Activated naive CD8-positive, alpha-beta T cell treated with anti-CD3 and anti-CD28 coated beads, Interleukin-2, amount 10 ng/mL, durations not matched to agents 7 days and 5 days (primary cell): ENCODE measurements at places on chromosomes 2 and 18. TPM values are rescaled to one million over a fixed set of nuclear protein-coding genes. Genes with fewer than 3 reads are reported as not detected.

GRCh38 chr2:157046396-157046795, 211.1 kb upstream of the GALNT5 start:
- no peak for DNase-seq
- H3K4me3 ChIP-seq, result no peak overlapping the region
- H3K27me3 ChIP-seq, result no peaks in the 10 kb centered on the region
- no peaks in the 10 kb centered on the region for H3K4me1 ChIP-seq
- H3K27ac ChIP-seq, result no peak overlapping the region
- H3K36me3 ChIP-seq, result no peaks in the 10 kb centered on the region

DNA sequence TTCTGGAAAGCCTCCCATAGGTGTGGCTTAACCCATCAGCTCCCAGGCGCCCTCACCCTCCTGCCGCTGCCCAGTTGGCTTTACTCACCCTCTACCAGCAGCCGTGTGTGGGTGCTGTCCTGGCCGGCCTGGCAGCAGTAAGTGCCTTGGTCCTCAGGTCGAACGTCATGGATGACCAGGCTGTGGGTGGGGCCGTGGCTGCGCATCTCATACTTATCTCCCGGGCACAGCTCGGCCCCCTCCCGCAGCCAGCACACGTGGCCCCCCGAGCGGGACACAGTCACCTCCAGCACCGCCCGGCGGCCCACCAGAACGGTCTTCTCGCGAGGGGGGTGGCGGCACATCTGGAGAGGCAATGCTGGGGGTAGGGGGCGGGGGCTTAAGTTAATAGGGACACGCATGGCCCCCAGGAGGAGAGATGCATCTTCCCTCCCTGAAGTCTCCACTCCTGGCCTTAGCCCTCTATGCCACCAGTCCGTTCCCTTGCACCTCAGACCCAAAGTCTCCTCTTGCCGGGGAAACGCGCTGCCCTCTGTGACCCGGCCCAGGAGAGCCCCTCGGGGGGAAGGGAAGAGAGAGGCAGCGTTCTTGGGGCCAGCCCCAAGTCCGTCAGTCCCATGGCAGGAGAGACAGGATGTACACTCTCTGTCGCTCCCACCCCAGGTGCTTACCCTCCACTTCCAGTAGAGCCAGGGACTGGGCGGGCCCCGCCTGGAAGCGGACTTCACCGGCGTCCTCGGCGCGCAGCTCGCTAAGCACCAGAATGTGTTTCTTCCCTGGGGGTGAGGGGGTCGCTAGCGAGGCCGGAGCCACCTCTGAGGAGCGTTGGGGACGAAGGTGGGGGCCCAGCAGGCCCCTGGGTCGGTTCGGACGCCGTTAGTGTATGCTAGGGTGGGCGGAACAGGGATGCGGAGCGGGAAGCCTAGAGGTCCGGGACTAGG, 7.9 kb downstream of the TMEM198 start:
- H3K36me3 ChIP-seq, result no peaks in the 10 kb centered on the region
- H3K4me1 ChIP-seq, result peaks cover 3% of the 10 kb centered on the region
- H3K27me3 ChIP-seq, result peaks cover 34% of the 10 kb centered on the region
- DNase-seq, result no peak
- H3K4me3 ChIP-seq, result peak overlapping the region; percentile 76
- H3K27ac ChIP-seq, result peak overlapping the region; percentile 22

DNA sequence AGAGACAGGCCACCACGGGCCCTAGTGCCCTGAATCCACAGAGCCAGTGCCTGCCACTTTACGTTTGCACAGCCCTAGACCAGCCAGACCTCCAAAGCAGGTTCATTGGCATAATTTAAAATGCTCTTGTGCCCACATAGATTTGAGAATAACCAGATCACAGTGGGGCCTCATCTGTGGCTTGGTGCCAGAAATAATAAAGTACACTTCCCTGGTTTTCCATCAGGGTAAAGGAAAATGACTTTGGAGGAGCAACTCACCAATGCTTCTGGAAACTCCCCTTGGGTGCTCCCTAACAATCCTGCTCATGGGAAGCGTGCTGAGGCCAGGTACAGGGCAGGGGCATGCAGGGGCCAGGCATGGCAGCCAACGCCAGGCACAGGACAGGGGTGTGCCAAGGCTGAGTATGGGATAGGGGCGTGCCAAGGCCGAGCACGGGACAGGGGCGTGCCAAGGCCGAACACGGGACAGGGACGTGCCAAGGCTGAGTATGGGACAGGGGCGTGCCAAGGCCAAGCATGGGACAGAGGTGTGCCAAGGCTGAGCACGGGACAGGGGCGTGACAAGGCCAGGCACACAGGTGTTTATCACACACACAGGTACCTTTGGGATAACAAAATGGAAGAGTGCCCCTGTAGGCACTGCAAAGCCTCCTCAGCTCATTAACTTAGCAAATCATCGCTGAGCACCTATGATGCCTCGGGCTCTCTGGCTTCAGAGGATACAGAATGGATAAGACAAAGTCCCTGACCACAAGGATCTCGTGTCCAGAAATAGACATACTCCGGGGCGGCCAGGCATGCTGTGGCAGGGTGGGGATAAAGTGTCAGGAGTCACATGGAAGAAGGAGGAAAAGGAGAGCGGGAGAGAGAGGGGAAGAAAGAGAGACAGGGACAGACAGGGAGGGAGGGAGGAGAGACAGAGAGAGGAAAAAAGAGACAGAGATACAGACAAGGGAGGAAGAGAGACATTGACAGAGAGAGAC, 334.7 kb downstream of the EIPR1 start:
- H3K27ac ChIP-seq, result no peak overlapping the region
- H3K4me3 ChIP-seq, result no peak overlapping the region
- no peaks in the 10 kb centered on the region for H3K27me3 ChIP-seq
- H3K36me3 ChIP-seq, result no peaks in the 10 kb centered on the region
- H3K4me1 ChIP-seq, result no peaks in the 10 kb centered on the region

GRCh38 chr2:46067501-46068305, 229.5 kb upstream of the EPAS1 start:
- peak overlapping the region; percentile 15 for H3K27ac ChIP-seq

- peaks cover 8% of the 10 kb centered on the region for H3K27me3 ChIP-seq
- no peaks in the 10 kb centered on the region for H3K4me1 ChIP-seq
- no peak for DNase-seq
- H3K36me3 ChIP-seq, result no peaks in the 10 kb centered on the region
- H3K4me3 ChIP-seq, result no peak overlapping the region
- H3K27ac ChIP-seq, result no peak overlapping the region
These were observed 196.4 kb upstream of the TWIST2 start for GRCh38 chr2:238651306-238652052.

DNA sequence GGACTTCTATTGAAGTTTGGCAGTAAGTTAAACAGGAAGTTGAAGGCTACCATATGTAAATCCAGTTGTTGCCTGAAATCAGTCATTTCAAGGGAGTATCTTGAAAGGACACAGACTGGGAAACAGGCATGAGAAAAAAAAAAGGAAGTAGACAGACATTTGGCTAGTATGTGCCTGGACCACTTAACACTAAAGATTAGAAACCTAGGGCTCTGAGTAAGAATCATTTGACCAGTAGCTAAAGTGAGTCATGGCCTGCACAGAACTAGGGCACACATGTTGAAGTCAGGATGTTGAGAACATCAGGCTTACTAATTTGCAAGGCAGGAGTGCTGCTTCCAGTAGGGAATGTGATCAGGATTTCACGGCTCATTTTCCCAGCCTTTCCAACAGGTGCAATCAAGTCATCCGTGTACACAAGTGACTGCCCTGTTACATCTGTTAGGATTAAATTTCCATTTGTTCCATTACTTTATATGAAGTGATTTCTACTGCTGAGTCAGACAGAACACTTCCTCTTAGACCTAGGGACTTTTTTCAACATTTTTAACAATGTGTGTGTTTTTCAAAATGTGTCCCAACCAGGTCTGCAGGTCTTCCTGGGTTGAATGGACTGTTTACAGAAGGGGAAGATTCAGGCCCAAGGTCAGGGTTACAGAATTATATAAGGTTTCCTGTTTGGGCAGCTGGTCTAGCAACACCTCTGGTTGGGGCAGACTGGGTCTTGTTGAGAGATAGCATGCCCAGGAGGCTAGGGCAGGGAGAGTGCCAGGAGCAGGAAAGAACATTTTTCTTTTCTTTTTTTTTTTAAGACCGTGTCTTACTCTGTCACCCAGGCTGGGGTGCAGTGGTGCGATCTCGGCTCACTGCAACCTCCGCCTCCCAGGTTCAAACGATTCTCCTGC, 145.6 kb downstream of the TGIF1 start:
- no peak for DNase-seq
- peak overlapping the region; percentile 97 for H3K27ac ChIP-seq
- H3K4me1 ChIP-seq, result peaks cover 34% of the 10 kb centered on the region
- peak overlapping the region; percentile 94 for H3K4me3 ChIP-seq
- peaks cover 15% of the 10 kb centered on the region for H3K36me3 ChIP-seq

DNA sequence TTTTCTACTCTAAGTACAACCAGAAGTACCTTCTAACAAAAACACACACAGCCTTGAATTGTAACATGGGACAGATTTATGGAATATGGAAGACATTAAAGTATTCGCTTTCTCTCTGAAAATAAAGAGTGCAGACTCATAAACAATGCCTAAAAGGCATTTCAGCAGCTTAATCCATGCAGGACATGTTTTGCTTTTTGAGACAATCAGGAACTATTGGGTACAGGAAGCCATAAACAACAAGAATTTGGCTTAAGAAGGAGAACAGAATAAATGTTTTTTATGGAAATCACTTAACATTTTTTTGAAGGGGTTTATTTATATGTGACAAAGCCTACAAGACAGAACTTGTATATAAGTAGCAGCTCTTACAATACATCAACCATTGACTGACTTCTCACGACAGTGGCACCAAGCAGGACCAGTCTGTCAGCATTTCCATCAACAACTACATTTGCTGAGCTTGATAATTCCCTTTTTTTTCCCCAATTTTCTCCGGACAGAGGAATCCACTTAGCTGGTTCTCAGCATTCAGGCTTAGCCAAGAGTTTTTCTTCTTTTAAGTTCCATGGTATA, 140.1 kb downstream of the EXOC6B start:
- no peak overlapping the region for H3K27ac ChIP-seq
- H3K27me3 ChIP-seq, result no peaks in the 10 kb centered on the region
- DNase-seq, result no peak

GRCh38 chr2:10175441-10175840, 52.9 kb downstream of the RRM2 start:
- no peak overlapping the region for H3K27ac ChIP-seq
- no peaks in the 10 kb centered on the region for H3K4me1 ChIP-seq
- peaks cover 21% of the 10 kb centered on the region for H3K36me3 ChIP-seq

DNA sequence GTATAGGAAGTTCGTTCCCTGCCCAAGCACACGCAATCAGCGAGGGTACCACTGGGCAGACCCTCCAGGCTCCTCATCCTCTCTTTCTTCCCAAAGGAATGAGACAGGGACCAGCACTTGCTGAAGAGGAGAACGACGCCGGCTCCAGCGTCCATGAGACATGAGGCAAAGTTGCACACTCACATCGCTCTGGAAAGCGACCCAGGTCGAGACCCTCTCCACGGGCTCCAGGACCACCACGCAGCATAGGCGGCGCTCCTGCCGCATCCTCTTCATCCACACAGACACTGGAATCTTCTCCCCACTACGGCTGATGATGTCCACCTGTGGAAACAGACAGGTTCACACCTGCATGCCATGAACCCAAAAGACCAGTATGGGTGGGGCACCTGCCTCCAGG, 10.8 kb downstream of the PASK start:
- no peak overlapping the region for H3K27ac ChIP-seq
- no peak for DNase-seq
- H3K4me3 ChIP-seq, result no peak overlapping the region
- no peaks in the 10 kb centered on the region for H3K27me3 ChIP-seq
- peaks cover 3% of the 10 kb centered on the region for H3K36me3 ChIP-seq

GRCh38 chr2:238174701-238175100, 15.9 kb downstream of the ERFE start:
- no peaks in the 10 kb centered on the region for H3K27me3 ChIP-seq
- H3K4me1 ChIP-seq, result peaks cover 2% of the 10 kb centered on the region
- no peak overlapping the region for H3K4me3 ChIP-seq
- DNase-seq, result no peak
- H3K36me3 ChIP-seq, result peaks cover 28% of the 10 kb centered on the region

GRCh38 chr18:24669502-24669901, 209.1 kb downstream of the HRH4 start:
- peaks cover 10% of the 10 kb centered on the region for H3K27me3 ChIP-seq
- no peak overlapping the region for H3K27ac ChIP-seq
- H3K36me3 ChIP-seq, result no peaks in the 10 kb centered on the region
- H3K4me1 ChIP-seq, result no peaks in the 10 kb centered on the region

GRCh38 chr2:138744713-138745112, 35.5 kb downstream of the NXPH2 start:
- no peaks in the 10 kb centered on the region for H3K27me3 ChIP-seq
- no peak overlapping the region for H3K4me3 ChIP-seq
- no peak overlapping the region for H3K27ac ChIP-seq

- no peaks in the 10 kb centered on the region for H3K36me3 ChIP-seq
- H3K27ac ChIP-seq, result no peak overlapping the region
- no peaks in the 10 kb centered on the region for H3K4me1 ChIP-seq
- DNase-seq, result no peak
- H3K27me3 ChIP-seq, result no peaks in the 10 kb centered on the region
- no peak overlapping the region for H3K4me3 ChIP-seq
These were observed 7.5 kb downstream of the PROM2 start for GRCh38 chr2:95281786-95282185.

GRCh38 chr2:177784745-177785067, 287.9 kb downstream of the PDE11A start:
- peaks cover 6% of the 10 kb centered on the region for H3K36me3 ChIP-seq
- H3K27me3 ChIP-seq, result no peaks in the 10 kb centered on the region
- DNase-seq, result no peak
- peak overlapping the region; percentile 24 for H3K4me3 ChIP-seq
- peak overlapping the region; percentile 84 for H3K27ac ChIP-seq

DNA sequence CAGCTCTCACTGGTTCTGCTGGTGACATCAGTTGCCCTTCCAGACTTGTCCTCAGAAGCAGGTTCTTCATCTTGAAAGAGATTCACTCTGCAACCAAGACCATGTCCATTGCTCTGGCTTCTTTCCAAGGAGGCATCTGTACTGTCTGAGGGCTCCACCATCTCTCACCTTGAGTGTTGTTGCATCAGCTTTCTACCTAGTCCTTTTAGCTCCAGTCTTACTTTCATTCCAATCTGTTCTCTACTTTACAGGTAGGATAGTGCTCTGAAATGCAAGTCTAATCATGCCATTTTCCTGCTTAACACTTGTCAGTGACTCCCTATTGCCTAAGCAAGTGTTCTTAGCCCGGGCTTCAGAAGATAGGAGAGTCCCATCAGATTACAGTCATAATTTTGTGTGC, 117.7 kb downstream of the EN1 start:
- no peak overlapping the region for H3K4me3 ChIP-seq
- H3K27ac ChIP-seq, result no peak overlapping the region
- H3K4me1 ChIP-seq, result no peaks in the 10 kb centered on the region
- H3K36me3 ChIP-seq, result no peaks in the 10 kb centered on the region
- DNase-seq, result no peak
- H3K27me3 ChIP-seq, result peaks cover 7% of the 10 kb centered on the region

Gene LHCGR
- total RNA-seq, result not detected

Gene TRIM54
- not detected for total RNA-seq

Gene HEATR5B
- 24.3 TPM for total RNA-seq

Gene GAD1
- 1.9 TPM for total RNA-seq

Gene ALLC
- not detected for total RNA-seq

Gene SMAD7
- 30.1 TPM for total RNA-seq

Gene MAL
- total RNA-seq, result 174 TPM
